ENCODE measurements at places on chromosomes 7 and 10.

DNA sequence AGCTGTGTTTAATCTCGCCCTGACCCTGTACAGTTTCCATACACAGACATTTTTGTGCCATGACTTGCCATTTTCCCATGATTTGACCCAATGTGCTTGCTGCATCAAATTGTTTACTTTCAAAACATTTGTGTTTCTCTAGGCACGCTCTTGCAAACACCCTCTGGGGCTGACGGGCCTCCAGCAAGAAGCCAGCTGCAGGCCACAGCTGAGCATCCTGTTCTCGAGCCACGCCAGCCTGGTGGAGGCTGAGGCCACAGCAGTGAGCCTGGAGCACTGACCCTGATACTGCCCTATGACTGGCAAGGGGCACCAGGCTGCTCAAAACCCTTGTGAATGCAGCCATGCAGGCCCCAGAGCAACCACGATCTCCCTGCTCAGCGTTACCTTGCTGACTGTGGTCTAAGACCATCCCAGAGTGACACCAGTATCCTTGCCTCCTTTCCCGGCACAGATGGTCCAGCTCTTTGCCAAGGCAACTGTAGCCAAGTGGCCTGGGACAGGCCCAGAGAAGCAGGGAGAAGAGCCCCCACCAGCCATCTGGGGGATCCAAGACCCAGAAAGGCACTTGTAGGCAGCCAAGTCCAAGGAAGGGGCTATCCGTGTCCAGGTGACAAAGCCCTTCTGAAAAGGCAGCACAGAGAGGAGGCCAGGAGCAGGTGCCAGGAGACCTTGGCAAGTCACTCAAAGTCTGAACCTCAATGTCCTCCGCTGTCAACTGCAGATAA is 78.5 kb downstream of the OAT start:
- ATAC-seq: no peak

DNA sequence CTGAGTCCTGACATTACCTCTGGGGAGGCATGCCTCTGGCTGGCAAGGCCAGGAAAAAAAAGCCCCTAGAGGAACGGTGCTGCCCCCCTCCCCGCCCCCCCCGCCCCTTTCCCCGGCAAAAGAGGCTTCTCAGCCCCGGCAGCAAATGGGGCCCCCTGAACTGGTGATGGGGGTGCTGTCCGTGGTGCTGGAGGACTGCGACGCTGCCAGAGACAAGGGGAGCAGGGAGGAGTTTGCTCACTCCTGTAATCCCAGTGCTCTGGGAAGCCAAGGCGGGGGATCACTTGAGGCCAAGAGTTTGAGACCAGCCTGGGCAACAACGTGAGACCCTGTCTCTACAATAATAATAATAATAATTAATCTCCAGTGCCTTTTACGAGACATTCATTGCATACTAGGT is 23.7 kb downstream of the SRRM3 start:
- ATAC-seq: peak; percentile 72

DNA sequence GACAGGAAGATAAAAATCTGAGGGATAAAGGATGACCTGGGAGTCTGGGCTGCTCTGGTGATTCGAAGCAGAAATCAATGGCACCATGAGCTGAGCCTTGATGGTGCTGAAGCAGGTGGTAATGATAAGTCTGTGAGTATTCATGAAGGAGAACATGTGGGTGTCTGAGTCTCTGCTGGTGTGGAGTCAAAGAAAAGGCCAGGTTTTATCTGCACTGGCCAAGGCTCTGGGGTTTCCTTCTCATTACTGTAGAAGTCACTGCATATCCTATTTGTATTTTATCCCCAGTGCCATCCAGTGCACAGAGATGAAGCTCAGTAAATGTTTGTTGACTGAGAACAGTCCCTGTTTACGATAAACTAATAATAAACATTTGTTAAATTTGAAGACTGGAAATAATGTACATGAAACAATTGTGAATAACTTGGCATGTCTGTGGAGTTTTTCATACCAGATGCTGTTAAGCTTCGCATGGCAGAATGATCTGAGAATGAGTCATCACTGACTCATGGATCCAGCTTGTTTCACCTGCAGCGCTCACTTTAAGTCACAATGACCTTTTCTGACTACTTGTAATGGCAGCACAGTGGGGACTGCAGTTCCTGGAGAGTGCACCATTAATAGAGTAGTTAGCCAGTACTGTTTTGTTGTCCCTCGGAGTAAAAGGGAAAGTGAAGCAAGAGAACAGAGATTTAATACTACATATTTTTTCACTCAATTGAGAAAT is 538.5 kb downstream of the HTR7 start:
- ATAC-seq: peak; percentile 92

- ATAC-seq: no peak
These were observed 12.0 kb upstream of the LIPA start for GRCh38 chr10:89263531-89263930.

GRCh38 chr7:115635876-115636275 is 394.7 kb downstream of the TFEC start:
- no peak for ATAC-seq

GRCh38 chr7:48298779-48299178 is 127.5 kb downstream of the ABCA13 start:
- ATAC-seq: no peak

DNA sequence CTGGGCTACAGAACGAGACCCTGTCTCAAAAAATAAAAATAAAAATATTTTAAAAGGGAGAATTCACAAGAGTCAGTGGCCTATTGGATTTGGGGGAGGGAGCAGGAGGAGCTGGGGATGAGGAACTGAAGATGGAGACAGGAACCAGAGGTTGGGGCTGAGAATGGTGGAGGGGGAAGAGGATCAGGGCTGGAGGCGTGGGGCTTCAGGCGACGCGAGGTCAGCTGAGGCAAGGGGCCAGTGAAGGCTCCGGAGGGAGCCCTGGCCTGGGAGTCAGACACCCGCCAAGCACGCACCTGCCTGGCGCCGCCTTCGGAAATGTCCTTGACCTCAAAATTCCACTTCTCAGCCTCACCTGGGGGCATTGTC is 671 bp upstream of the CLEC2L start:
- ATAC-seq: no peak

- ATAC-seq: no peak
These were observed 231.7 kb downstream of the HDAC9 start for GRCh38 chr7:18727115-18727870.

GRCh38 chr7:77238703-77239136 is 39.1 kb upstream of the FGL2 start:
- ATAC-seq: no peak

DNA sequence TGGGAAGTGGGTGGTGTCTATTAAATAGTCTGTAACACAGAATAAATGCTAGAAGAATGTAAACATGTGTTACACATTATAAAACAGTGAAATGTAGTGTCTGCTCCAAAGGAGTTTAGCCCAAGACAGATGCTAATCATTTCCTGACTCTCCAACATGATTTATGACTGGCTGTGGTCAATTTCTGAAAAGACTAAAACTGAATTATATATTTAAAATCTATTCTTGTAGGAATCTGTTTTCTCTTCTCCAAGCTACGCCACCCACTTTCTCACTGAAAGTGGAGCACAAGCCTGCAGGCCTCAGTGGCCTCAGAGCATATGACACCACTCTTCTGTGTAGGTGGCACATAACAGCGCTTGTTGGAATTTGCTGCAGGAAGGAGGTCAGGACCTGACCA is 44.4 kb downstream of the CTTNBP2 start:
- ATAC-seq: no peak

DNA sequence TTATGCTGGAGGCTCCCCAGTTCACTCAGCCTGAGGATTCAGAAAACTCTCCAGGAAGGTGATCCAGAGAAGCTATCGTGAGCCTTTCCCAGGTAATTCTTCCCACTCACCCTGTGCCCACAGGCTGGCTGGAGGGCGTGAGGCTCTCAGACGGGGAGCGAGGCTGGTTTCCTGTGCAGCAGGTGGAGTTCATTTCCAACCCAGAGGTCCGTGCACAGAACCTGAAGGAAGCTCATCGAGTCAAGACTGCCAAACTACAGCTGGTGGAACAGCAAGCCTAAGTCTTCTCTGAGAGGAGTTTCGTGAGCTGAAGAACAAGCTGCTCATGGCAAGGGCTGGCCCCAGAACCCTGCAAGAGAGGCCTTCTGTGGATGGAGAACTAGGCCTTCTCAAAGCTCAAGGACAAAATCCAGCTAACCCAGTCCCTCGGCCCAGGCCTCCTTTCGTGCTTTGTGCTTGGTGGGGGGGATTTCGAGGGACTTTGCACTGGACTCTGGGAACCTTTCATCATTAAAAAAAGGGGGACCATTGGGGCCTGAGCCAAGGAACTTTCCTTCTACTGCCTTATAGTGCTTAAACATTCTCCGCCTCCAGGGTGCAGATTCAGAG is 23.6 kb downstream of the NOBOX start:
- ATAC-seq: no peak

DNA sequence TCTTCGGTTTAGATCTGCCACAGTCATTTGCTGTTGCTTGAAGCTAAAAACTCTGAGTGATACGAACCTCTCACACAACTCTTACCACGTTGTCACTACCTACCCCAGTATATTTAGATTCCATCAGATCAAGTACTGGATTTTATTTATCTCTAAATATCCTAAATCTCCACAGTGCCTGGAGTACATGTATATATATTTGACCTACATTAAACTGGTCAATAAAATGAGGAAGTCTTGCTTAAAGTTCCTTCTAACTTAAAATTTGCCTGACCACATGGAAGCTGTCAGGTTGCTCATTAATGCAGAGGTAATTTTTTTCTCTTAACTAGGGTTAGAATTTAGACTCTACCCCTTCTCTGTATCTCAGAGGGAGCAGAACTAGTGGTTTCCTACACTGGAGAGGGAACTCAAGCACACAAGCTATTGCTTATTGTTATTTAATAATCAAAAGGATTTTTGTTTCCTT is 3.1 kb upstream of the MACC1 start:
- no peak for ATAC-seq
